ENCODE measurements at places on chromosomes 3 and 15.
A peak's percentile ranks its signal among the peaks of the same experiment; 100 is the strongest.

DNA sequence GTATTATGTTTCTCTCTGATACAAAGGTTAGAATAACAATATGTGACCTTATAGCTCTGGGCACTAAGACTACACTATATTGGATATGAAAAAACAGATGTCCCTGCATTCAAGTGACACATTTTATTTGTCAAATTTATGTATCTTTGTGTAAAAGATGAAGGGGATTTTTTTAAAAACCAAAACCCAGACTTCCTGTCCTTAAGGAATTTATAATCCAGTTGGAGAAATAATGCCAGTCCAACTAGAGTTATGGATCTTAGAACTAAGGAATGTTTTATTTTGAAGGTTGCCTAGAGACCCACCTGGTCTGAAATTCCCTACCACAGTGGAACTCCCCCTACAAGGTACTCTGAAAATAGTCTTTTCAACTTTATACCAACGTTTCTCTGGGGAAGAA lies 33.3 kb upstream of the PIK3CB start:
- DNase-seq = no peak

DNA sequence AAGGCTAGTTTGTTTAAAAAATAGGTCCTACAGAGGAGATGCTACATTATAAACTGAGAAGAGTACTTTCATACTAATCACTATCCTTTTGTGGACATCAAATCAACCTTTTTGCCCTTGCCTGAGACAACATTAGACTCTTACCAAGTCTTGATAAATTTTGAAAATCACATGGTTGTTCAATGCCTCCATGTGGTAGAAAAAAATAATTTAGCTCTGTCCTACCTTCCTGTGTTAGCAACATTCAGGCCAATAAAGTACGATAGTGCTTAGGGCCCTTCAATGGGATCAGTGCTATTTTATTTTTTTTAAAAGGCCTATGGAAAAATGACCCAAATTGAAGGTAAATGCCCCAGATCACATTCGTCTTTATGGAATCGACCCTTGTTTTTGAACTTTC lies 5.0 kb upstream of the UBE2E1 start:
- DNase-seq = no peak

DNA sequence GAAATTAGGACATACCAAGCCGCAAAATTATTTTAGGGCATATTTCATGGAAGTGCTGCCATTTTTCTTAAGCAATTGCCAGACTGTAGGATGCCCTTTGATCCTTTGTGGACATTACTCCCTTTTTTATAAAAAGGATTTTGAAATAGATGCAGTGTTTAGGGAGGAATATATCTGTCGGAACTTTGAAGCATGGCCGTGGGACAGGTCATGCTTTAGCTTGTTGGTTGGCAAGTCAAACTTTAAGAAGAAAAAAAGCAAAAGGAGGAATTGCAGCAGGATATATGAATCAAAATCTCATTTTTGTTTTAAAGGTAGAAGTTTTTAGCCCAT lies 122.1 kb downstream of the MCTP2 start:
- DNase-seq = no peak

DNA sequence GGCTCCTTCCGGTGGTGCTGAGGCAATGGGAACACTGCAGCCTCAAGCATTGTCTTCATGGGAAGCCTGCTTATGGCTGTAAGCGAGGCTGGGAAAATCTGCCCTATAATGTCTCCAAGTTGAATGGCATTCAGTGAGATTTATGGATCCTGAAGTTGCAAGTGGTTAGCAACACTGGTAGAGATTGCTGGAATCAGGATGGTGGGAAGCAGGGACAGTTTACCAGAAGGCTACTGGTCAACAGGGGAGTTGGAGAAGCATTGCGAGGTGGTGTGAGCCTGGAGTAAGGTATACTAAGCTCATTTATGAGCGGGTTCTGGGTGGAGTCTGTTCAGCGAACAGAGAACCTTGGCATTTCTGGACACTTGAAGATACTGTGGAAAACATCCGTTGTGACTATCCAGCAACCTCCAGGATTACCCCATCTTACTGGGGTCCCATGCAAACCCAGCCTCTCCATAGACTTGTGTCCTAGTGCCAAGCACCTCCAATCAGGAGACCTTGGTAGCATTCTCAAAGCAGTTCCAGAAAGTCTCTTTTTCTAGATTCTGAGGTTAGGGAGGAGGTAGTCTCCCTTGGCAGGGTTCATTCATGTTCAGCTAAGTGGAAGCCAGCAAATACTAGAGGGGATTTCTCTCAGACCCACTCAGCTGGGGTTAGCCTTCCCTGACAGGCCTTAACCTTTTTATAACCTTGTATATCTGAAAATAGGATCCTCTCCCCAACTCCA lies 7.3 kb downstream of the RPSA start:
- DNase-seq = no peak

DNA sequence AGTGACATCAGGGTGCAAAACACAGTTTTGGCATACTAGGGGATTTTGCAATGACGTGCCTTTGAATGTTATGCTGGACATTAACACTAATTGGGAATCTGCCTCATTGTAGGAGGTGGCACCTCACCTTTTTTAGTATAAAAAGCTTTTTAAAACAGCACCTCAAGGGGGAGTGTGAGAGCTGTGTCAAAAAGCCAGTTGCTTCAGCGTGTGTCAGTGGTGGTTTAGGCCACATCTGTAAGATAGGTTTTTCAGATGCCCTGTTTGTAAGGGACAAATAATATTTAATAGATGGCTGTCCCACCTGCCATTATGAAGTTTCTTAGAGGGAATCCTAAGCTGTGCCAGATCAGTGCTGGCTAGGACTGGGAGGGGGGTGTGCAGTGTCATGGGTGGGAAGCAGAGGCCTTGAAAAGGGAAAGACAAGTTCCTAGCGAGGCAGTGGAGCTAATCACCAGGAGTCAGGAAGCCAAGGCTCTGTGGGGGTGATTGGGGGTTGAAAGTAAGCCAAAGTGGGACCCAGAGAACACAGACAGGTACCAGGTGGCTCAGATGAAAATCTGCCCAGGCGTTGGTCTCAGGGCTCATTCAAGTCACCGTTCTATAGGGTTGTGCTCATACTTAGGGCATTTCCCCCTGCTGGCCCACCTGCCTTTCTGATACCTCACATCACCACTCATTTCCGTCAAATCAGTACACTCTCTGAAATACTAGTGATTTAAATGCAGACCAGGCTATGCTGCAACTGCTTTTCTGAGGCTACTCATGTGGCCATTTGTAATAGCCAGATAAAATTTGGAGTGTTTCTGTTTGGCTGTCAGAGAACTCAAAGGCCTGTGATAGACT lies 120.5 kb downstream of the BBX start:
- no peak for DNase-seq

GRCh38 chr3:33993631-33994030 lies 195.2 kb downstream of the PDCD6IP start:
- DNase-seq = no peak

GRCh38 chr3:150348500-150348899 lies 59.6 kb upstream of the TSC22D2 start:
- DNase-seq = no peak

GRCh38 chr3:194404365-194405140 lies 5.5 kb upstream of the GP5 start:
- DNase-seq = no peak

DNA sequence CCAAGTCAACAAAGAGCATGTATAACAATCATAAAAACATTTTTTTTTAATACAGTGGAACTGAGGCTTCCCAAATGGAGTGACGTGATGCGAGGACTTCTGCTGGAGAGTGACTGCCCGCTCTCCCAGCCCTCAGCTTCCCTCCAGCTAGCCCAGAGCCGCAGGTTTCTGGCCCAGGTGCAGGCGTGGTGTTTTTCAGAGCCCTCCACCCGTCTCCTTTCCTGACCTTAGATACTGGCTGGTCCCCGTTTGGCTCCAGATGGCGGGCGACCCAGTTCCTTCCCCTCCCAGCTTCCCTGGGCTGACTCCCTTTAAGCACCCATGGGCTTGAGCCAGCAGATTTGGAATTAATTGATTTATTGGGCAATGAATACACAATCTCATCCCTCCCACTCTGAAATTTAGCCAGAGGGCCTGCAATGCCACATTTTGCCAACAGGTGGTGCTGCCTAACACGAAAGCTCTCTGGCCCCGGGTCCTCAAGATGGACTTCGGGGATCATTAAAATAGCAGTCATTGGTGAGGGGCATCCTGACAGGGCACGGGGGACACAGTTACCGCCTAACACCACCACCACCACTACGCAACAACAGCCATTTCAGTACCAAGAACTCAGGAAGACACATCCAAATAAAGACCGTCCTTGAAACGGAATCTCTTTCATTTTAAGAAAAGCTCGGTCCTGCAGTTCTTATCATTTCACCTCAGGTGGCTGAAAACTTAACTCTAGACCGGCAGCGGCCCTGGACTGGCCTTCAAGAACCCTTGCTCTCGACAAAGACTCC lies 47.5 kb upstream of the MUC4 start:
- DNase-seq = peak; percentile 50

DNA sequence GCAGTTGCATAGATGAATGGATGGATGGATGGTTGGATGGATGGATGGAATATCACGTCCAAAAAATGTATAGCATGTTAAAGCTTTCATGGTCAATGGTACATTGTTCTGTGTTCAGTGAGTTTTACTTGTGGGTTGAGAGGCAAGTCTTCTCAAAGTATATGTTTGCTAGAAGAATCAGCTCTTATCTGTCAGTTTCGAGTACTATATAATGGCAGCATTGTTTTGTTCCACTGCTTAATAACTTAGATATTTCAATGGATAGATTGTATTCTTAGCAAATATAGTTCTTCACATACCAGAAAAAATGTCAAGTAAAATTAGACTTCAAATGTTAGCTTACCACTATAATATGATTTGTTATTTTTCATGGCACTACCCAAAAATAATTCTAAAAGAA lies 100.9 kb upstream of the CDIN1 start:
- no peak for DNase-seq

DNA sequence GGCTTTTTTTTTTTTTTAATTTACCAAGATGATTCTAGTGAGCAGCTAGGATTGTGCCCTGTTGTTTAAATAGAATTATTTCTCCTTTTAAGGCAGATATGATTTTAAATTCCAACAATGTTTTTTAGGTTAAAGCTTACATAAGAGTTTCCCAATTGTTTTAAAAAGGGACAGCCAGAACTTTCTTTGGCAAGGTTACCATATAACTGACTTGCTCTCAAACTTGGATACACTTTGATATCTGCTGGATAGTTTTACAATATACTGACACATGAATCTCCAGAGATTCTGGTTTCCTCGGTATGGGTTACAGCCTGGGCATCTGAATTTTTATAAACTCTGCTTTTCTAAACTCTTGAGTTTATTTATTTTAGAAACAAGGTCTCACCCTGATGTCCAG lies 134.3 kb upstream of the GADL1 start:
- DNase-seq = no peak

GRCh38 chr15:56045068-56045748 lies 51.8 kb upstream of the NEDD4 start:
- no peak for DNase-seq

DNA sequence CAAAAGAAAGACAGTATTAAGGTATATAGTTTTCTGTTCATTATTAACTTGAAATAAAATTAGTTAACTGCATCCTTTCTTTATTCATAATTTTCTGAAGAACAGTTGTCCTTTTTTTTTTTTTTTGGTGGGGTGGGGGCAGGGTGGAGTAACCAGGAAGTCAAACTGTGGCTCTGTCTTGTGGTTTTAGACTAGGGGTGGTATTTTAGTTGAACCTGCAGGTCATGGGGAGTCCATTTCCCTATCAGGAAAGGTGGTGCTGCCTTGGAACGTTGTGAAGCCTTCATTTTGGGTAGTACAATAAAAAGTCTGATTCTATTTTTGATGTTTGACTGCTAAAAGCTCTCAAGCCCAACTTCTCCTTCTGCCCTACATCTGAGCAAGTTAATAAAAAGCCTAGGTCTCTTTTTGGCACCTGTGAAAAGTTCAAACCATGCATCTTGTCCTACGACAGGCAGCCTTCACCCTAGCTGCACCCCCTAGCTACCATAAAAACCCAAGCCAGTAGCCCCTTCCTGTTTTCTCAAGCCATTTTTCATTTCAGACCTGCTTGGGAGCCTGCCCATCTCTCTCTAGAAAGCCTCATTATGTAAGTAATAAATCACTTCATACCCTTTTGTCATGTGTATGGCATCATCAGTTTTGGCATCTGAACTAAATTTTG lies 31.2 kb upstream of the RIOX2 start:
- no peak for DNase-seq

DNA sequence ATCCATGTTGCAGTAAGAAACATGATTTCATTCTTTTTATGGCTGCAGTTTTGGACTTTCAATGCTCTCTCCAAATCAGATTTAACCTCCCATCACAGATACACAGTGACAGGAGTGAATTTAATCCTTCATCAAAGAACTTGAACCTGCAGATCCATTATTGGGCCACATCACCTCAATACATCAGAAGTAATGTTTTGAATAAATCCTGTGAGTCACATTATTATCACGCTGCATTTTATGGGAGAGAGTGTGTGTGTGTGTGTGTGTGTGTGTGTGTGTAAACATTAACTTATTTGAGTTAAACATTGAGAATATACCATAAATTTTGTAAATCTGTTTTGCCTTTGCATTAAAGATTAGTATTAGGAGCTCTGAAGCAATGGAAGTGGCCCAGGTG lies 316.7 kb downstream of the FOXP1 start:
- DNase-seq = no peak

GRCh38 chr15:60821462-60822061 lies 342.6 kb upstream of the ICE2 start:
- no peak for DNase-seq

- no peak for DNase-seq
These were observed 167.5 kb upstream of the TOPAZ1 start for GRCh38 chr3:44074181-44074580.

GRCh38 chr15:68196445-68197169 lies 8.5 kb downstream of the CALML4 start:
- DNase-seq = no peak

- no peak for DNase-seq
These were observed 1.2 kb downstream of the PCBP4 start for GRCh38 chr3:51966016-51966415.

- no peak for DNase-seq
These were observed 440 bp downstream of the PRTG start for GRCh38 chr15:55742498-55742926.

DNA sequence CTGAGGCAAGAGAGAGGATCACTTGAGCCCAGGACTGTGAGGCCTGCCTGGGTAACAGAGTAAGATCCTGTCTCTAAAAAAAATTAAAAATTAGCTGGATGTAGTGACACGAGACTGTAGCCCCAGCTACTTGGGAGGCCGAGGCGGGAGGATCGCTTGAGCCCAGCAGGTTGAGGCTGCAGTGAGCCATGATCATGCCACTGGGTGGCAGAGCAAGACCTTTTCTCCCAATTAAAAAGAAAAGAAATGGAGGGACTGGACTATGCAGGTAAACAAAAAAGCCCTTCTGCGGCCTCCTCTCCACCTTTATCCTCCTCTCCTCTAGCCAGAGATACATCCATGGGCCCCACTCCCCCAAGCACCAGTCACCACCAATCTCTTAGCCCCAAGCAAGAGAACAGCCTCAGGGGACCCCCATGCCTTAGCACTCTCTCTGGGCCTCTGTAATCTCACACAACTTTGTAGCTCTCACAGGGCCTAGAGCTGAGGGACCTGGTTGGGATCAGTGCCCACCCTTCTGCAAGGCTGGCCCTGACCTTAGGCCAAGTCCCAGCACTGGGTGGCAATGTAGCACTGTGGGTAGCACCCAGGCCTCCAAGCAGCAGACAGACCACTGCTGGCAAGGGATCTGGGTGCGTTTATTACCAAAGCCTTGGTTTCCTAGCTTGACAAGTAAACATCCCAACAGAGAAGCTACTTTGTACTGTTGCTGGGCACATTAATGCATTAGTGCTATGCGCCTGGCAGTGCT lies 43.4 kb downstream of the FAM174B start:
- DNase-seq = no peak

All from stimulated activated CD4-positive, alpha-beta T cell treated with anti-CD3 and anti-CD28 coated beads, Interleukin-15, amount 100 ng/mL, for 1 hour (primary cell).